ENCODE measurements at places on chromosomes 12 and 14. TPM values are rescaled to one million over a fixed set of nuclear protein-coding genes. Genes with fewer than 3 reads are reported as not detected.

DNA sequence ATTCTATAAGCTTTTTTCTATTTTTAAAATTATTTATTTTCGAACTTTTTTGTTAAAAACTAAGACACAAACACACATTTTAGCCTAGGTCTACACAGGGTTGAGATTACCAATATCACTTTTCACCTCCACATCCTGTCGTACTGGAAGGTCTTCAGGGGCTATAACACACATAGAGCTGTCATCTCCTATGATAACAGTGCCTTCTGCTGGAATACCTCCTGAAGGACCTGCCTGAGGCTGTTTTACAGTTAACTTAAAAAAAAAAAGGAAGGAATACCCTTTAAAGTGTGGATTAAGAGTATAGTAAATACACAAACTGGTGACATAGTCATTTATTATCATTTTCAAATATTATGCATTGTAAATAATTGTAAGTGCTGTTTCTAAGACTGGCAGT, 43.0 kb downstream of the RASSF8 start:
- no peak for DNase-seq

Gene TMEM229B
- total RNA-seq = 3.3 TPM

DNA sequence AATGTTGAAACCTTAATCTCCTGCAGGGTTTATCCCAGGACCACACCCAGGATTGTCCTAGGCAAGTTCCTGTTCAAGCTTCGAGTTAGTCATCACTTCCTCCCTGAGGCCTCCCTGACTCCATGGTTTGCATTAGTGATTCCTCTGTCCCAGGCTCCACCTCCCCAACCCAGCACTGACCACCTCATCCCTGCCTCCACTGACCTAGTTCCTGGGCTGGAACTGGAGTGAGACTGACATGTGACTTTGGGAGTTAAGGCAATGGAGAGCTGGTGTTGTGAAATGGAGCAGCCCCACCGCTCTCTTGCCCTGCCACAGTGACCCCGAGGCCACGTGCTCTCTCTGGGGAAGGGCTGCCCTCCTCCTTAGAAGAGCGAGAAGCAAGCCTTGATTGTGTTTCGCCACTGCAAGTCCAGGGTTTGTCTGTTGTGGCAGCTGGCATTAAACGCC, 15.8 kb upstream of the DTX1 start:
- no peak for DNase-seq

DNA sequence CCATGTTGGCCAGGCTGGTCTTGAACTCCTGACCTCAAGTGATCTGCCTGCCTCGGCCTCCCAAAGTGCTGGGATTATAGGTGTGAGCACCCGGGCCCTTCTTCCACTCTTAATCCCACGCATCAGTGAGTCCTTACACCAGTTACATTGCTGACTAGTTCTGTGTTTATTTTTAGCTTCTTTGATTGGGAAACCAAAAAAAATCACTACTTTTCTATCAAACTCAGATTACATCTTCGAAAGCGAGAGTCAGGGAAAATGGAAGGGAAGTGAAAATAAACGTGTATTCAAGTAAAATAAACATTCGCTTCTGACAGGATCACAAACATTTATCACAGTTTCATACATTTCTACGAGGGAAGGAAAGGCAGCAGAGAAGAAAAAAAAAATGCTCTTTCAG, 32.2 kb downstream of the FGD6 start:
- no peak for DNase-seq

- DNase-seq = no peak
Measured at GRCh38 chr12:65685514-65685913, 138.8 kb upstream of the HMGA2 start.

DNA sequence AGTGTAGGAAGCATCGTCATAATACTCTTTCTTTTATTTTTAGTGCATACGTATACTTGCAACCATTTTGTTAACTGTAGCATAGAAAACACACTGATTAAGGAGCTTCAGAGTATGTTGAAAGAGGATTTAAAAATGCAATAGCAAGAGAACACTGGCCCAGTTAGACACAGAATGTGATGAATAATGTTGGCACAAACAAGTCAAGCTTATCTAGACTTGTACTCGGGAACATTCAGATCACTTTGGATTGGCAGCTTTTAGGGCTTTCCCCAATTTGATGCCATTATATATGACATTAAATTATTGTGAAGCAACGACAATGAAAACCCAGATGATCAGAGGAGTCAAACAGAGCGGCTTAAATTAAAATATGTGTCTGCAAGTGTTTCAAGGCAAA, 468.1 kb downstream of the PRKD1 start:
- DNase-seq = no peak

Gene ESR2
- total RNA-seq = 17.0 TPM

GRCh38 chr12:96493106-96493505, 3.7 kb downstream of the CFAP54 start:
- no peak for DNase-seq

- DNase-seq = no peak
Measured at GRCh38 chr14:75539162-75539560, 16.9 kb downstream of the BATF start.

DNA sequence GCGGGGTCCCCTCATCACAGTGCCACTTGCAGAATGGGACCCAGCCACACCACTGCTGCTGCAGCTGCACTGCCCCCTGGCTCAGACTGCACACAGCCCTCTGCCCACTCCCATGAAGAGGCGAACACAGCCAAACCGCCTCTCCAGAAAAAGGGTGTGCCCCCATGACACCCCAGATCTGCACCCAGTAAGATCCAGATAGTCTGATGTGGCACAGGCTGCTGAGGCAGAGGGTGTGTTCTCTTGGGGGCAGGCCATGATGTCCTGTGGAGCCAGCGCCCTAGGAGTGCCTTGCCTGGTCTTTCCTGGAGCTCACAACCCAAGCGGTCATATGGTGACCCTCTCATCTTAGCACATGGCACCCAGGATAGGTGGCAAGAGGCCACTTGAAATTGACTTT, 44.4 kb downstream of the SLC8B1 start:
- no peak for DNase-seq

GRCh38 chr12:105396983-105397382, 66.5 kb downstream of the C12orf75 start:
- no peak for DNase-seq
